Motor neuron (in vitro differentiated cells): ENCODE measurements at places on chromosomes 6 and 20.

GRCh38 chr6:33176906-33177305 lies 15.4 kb downstream of the COL11A2 start:
- no peak for ATAC-seq

GRCh38 chr20:51512645-51513044 lies 29.9 kb downstream of the NFATC2 start:
- no peak for ATAC-seq

DNA sequence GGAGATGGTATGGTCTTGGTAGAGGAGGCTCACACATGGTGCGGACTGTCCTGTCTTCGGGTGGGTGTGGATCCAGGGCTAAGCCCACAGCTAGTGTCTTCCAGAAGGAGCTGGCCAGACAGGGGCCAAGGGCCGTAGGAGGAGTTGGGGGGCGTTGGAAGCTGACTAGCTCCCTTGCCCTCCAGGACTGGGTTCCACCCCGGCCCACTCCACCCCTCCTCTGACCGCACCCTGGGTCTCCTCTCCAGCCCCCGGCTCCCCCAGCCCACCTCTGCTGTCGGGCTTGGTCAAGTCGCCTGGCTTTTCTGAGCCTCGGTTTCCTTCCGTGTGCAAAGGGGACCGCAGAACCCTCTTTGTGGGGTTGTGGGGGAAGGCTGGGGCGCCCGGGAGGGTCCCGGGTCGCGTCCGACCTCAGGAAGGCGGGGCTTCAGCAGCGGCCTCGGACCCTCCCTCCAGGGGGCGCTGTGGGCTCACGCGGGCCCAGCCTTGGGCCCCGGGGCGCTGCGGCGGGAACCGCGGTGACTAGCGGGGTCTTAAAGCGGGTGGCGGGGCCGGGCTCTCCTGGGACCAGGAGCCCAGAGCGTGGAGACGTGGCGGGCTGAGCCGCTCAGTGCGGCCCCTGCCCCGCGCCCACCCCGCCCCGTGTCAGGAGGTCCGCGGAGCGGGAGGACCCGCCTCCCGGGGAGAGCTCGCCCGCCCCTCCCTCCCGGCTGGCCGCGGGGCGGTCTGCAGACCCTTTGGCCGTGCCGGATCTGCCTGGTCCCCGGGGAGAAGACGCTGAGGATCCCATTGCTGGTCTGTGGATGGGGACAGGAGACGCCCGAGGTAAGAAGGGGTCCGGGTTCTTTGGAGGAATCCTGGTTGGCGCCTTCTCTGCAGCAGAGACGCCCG lies 5.4 kb downstream of the NPBWR2 start:
- peak; percentile 84 for ATAC-seq

DNA sequence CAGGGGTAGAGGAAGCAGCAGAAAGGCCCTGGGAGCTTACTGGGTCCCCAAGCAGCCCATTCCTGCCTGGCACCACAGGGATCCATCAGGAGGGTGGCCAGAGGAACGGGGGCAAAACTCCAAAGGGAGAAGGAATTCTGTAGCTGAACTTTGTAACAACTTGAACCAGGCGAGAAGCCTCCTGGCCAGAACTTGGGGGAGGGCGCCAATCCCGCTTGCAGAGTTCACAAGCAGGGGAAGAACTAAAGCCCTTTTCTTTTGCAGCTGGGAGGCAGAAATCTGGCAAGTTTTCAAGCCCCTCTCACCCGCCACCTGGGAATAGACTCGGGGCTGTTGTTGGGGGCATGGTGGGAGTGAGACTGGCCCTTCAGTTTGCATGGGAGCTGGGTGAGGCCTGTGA lies 189.1 kb downstream of the PHF3 start:
- no peak for ATAC-seq

GRCh38 chr6:10401004-10401536 lies 13.8 kb downstream of the TFAP2A start:
- ATAC-seq: no peak

- ATAC-seq: no peak
Measured at GRCh38 chr20:55881204-55881603, 124.1 kb downstream of the CBLN4 start.

- ATAC-seq: no peak
Measured at GRCh38 chr6:82954356-82954755, 111.3 kb downstream of the UBE3D start.

- no peak for ATAC-seq
Measured at GRCh38 chr6:166779381-166779780, 152.3 kb upstream of the RPS6KA2 start.

DNA sequence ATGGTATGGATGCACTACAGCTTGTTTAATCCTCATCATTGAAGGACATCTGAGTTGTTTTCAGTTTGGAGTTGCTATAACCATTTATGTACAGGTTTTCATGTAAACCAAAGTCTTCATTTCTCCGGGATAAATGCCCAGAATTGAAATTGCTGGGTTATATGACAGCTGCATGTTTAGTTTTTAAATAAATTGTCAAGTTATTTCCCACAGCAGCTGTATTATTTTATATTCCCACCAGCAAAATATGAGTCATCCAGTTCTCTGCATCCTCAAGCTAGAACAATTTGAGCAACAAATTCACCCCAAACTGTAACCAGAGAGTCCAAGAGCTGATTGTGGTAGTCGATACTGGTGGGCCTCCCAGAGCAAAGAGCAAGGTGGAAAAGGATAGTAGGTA lies 161.0 kb upstream of the PRND start:
- no peak for ATAC-seq

DNA sequence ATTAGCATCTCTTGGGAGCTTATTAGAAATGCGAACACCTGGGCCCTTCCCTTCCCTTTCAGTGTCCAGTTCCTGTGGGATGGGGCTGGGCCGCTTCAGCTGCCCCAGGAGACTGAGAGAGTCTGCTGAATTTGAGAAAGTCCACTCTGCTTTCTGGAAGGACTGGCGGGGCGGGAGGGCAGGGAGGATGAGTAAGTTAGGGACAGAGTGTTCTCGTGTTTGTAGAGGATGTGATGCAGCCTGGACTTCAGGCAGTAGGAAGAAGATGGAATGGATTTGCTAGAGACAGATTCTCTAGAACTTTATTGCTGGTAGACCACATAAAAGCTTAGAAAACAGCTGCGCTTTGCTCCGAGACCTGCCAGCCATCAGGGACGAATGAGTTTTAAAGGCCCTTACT lies 1.1 kb upstream of the TULP4 start:
- ATAC-seq: no peak

- no peak for ATAC-seq
Measured at GRCh38 chr6:94215552-94215951, 796.2 kb upstream of the EPHA7 start.

DNA sequence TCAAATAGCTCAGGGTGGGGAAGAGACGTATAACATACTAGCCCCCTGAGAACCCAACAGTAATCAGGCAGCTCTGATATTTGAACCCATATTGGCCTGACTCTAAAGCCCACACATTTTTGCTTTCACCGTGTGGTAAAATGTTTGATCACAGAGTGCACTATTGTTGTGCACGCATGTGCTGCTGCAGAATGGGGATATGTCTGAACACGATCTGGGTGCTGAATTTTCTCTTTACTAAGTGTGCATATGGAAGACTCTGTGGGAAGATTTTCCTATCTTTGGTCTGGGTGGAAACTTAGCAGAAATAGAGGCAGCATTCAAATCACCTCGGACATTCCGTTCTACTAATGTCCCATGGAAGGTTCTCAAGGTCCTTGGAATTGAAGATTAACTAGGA lies 800.1 kb downstream of the TFAP2A start:
- no peak for ATAC-seq

- ATAC-seq: peak; percentile 42
Measured at GRCh38 chr6:145498425-145498824, 236.9 kb downstream of the EPM2A start.

DNA sequence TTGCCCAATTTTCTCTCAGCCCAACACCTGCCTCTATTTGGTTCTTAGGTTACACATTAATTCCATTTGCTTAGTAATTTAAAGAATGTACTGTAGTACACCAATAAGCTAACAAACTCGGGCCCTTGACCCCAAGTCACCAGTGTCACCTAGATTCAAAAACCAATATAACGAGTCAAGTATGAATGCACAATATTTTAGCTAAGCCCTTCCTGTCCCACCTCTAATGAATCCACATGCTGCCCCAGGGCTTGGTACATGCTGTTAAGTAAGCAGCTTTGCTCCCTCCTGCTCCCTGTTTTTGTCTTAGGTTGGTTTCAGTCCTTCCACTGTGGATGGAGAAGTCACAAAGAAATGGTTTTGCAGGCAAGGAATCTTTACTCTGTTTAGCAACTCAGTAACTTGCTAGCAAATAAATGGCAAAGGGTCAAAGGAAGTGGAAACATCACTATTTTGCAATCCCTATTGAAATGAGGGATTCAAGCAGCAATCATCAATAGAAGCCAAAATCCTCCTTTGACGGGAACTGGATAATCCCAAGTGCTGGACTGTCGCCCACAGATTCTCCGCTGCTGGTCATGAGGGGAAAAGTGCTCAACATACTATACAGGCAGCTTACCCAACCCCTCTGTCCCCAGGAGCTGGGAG lies 5.0 kb upstream of the MPC1 start:
- ATAC-seq: no peak

DNA sequence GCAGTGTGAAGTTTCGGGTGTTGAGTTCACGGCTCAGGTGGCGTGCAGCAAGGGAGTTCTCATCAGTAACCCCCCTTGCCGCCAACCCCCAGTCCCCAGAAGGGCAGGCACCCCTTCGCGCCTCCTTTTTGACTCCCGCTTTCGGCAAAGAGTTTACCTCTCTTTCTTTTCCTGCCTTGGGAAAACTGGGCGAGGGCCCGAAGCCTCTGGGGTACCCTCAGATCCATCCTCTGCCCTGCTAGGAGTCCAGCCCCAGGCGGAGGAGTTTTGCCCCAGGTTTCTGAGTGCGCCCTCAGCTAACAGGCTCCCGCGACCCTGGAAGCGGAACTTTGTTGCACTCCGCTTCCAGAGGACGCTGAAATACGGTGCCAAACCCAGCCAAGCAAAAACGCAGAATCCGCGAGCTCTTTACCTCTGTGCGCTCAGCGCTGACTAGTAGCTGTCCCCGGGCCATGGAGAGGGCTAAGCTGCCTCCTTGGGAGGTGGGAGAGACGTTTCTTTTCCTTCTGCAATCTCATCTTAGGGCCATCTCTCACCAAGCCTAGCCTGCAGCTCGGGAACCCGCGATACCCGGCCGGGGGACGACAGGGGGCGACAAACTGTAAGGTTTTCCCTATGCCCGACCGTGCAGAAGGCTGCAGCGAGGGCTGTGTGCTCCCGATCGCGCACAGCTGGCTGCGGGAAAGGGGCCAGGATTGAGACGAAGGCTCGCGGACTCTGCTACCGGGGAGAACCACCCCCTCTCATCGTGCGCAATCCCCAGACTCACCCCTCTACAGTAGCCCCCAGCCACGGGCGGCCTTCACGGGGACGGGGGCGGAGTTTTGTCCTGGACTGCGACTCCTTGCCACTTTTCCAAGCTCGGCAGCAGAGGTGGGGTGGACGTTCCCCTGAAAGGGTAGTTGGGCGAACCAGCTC lies 2.7 kb upstream of the PAX1 start:
- ATAC-seq: no peak

DNA sequence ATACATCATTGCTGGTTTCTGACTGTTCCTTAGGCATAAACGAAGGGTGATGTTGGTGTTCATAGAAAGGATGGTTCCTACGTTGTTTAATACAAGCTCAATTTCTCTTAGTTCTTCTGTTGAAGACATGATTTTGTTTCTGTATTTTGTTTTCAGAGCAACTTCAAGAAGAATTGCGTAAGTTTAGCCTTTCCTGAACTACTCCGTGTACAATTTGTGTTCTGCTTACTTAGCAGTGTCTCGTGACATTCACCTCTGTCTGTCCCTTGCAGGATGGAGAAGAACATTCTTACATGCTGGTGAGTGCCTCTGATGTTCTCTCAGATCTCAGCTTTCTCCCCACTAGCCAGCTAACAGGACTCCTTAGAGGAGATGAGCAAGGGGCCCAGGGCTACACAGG lies 7.6 kb downstream of the BTN2A2 start:
- no peak for ATAC-seq

DNA sequence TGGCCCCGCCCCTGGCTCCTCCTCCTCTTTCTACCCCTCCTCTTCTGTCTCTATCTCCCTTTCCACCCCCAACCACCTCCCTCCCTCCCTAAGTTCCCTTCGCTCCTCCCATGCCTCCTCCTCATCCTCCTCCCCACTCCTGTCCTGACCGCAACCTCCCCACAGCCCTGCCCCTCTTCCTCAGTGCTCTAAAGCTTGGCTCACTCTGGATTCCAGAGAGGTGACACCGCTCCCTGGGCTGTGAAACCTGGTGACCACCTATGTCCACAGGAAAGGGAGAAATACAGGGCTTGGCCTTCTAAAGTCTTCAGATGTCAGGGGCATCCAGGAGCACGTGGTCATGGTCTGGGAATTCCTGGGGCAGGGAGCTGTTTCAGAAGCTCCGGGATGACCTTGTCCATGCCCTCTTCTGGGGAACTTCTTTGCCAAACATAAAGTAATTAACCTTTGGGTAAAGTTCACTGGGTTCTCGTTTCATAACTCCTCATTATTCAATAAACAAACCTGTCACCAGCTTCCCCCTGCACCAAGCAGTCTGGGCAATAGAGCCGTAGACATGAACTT lies 345 bp upstream of the CST5 start:
- no peak for ATAC-seq

DNA sequence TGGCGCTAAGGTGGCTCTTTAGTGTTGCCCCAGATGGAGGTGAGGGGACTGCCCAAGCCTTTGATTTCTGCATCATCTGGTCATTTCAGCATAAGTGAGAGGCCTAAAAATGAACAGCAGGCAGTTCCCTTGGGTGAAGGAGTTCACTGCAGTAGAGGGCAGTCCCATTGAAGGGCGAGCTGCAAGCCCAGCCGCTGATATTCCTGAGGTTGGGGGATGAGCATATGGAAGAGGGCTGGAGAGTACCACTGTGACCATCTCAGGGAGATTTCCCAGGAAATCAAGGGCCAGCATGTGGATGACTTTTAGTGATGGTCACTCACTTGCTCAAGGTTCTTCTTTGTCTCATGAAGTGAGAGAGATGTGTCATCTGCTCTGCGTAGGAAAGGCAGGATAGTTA lies 9.3 kb downstream of the TOX2 start:
- no peak for ATAC-seq

DNA sequence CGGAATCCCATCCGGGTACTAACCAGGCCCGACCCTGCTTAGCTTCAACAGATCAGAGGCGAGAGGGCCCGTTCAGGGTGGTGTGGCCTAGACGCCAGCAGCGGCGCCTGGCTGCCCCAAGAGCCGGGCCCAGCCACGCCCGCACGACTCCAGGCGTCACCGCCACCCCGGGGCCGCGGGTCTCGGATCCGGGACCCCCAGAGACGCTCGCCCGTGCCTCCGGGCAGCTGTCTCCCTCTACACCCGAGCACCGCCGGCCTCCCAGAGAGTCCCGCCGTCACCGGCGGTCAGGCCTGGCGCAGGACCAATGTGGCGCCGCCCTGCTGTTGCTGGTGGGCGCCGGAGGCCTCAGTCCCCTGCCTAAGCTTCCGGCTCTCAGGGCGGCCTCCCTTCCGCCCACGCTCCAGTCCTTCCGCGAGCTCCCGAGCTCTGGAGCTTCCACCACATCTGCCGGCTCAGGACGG lies 441.2 kb upstream of the DEFB115 start:
- ATAC-seq: no peak
